Natural killer cell (primary cell): ENCODE measurements at places on chromosomes 16 and 17. TPM values are rescaled to one million over a fixed set of nuclear protein-coding genes. Genes with fewer than 3 reads are reported as not detected.

The DNAH3 gene
- total RNA-seq: not detected

The TNFRSF12A gene
- total RNA-seq: 2.4 TPM

The WFIKKN2 gene
- not detected for total RNA-seq

The SLC38A8 gene
- not detected for total RNA-seq

The MFSD11 gene
- total RNA-seq: 44.0 TPM

The LDHD gene
- total RNA-seq: 0.12 TPM

The JMJD6 gene
- total RNA-seq: 257 TPM

The DHRS7C gene
- total RNA-seq: not detected

GRCh38 chr16:85359147-85359822 is 247.0 kb upstream of the CIBAR2 start:
- H3K4me3 ChIP-seq: no peak overlapping the region
- no peaks in the 10 kb centered on the region for H3K27me3 ChIP-seq
- H3K4me1 ChIP-seq: no peaks in the 10 kb centered on the region
- H3K27ac ChIP-seq: no peak overlapping the region

DNA sequence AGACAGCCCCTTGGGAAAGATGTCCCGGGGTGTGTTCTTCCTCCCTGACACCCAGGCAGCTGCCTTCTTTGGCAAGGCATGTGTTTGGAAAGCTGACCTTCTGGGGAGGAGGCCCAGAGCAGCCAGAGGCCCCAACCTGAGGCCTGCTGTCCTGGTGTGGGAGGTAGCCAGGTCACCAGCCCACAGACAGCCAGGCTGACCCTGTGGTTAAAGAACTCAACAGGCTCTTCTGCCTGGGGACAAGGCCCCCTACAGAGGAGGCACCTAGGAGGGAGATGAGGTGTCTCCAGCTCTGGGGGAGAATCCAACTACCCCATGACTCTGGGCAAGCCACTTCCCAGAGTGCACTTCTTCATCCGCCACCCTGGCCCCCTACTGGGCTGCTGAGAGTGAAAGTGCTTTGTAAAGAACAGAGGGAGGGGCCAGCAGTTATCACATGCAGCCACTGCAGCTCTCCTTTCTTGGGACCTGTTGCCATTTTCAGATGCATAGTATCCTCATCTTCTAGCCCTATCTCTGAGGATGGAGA is 13.1 kb upstream of the SREBF1 start:
- no peaks in the 10 kb centered on the region for H3K27me3 ChIP-seq
- no peaks in the 10 kb centered on the region for H3K36me3 ChIP-seq
- peaks cover 57% of the 10 kb centered on the region for H3K4me1 ChIP-seq
- peak; percentile 87 for DNase-seq
- peak overlapping the region; percentile 81 for H3K27ac ChIP-seq

DNA sequence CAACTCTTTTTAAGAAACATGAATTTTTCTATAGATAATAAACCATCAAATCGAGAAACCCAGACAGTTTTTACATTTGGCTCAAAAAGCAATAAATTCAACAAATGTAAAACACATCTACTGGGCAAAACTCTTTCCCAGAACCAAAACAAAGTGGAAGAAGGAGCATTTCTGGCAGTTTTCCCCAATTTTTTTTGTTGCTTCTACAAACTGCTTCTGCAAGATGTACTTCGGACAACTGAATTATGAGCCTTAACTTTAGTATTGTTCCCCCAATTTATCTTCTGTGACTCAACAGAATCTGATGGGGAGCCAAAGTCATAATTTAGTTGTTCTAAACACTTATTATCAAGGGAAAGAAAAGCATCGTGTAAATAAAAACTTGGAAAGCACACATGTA is 1047.2 kb downstream of the CDH11 start:
- H3K27me3 ChIP-seq: no peaks in the 10 kb centered on the region
- DNase-seq: no peak
- H3K4me1 ChIP-seq: no peaks in the 10 kb centered on the region

GRCh38 chr17:76869496-76870376 is 1.5 kb downstream of the MGAT5B start:
- H3K27me3 ChIP-seq: peaks cover 23% of the 10 kb centered on the region
- DNase-seq: no peak

DNA sequence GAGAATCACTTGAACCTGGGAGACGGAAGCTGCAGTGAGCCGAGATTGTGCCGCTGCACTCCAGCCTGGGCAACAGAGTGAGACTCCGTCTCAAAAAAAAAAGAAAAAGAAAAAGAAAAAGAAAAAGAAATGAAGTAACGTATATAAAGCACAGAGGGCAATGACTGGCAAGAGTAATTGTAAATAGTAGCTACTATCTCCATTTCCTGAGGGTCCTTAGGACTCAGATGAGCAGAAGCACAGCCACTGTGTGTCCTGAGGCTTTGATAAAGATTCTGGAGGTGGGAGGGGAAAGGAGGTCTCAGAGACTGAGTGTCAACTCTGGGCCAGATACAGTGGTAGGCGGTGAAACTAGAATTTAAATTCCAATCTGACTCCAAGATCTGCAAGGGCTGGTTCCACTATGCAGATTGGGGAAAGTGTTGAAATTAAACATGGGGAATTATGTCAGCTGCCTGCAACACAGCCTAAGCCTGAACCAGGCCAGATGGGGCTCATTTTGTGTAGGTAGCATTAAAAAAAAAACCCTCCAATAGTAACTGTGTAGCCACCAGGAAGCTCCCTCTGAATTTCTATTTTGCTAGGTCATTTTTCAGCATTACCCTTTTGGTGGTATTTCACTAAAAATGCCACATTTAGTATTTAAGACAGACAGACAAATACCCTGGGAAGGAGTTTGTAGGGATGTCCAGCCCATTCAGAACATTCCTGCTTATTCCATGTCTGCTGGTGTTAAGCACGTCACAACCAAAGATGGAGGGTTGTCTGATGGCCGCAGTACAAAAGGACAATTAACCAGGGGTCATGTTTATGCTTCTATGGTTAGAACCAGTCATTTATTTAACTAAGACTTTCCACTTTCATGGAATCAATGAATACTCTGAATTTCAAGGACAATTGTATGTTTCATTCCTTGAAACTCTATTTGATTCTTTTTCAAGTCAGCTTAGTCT is 46.1 kb downstream of the TBX4 start:
- H3K27me3 ChIP-seq: peaks cover 4% of the 10 kb centered on the region
- H3K4me1 ChIP-seq: no peaks in the 10 kb centered on the region
- no peak for DNase-seq
- H3K27ac ChIP-seq: no peak overlapping the region
- no peaks in the 10 kb centered on the region for H3K36me3 ChIP-seq
- no peak overlapping the region for H3K4me3 ChIP-seq

- no peak for DNase-seq
- H3K27ac ChIP-seq: no peak overlapping the region
- H3K4me1 ChIP-seq: peaks cover 31% of the 10 kb centered on the region
- no peak overlapping the region for H3K4me3 ChIP-seq
- H3K36me3 ChIP-seq: no peaks in the 10 kb centered on the region
- no peaks in the 10 kb centered on the region for H3K27me3 ChIP-seq
These were observed 85.8 kb downstream of the GNAO1 start for GRCh38 chr16:56277075-56277474.

GRCh38 chr17:17140590-17140980 is 65.5 kb downstream of the PLD6 start:
- no peak overlapping the region for H3K27ac ChIP-seq
- H3K4me3 ChIP-seq: no peak overlapping the region
- no peaks in the 10 kb centered on the region for H3K4me1 ChIP-seq
- no peaks in the 10 kb centered on the region for H3K27me3 ChIP-seq
- no peak for DNase-seq

DNA sequence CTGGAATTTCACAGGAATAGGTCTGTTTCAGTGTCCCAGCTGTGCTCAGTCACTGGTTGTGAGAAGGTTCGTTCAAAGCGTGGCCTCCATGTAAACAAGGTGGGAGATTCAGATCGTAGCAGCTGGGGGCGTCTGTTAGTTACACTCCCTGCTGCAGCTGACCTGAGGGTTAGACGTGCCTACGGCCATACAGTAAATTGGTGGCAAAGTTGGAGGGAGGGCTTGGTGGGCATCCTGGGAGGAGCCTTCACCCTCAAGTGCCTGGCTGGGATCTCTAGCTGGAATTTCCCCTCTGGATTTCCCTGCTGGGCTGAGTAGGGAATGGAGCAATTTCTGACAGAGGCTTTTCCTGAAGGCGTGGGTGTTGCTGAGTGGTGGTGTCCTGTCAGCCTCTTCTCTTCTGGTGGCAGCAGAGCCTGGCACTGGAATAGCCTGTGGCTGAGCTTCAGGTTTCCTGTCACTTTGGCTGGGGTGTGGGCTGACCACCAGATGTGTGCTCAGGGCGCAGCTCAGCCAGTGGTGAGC is 6.4 kb downstream of the FCSK start:
- H3K27ac ChIP-seq: no peak overlapping the region
- DNase-seq: no peak
- no peaks in the 10 kb centered on the region for H3K27me3 ChIP-seq

DNA sequence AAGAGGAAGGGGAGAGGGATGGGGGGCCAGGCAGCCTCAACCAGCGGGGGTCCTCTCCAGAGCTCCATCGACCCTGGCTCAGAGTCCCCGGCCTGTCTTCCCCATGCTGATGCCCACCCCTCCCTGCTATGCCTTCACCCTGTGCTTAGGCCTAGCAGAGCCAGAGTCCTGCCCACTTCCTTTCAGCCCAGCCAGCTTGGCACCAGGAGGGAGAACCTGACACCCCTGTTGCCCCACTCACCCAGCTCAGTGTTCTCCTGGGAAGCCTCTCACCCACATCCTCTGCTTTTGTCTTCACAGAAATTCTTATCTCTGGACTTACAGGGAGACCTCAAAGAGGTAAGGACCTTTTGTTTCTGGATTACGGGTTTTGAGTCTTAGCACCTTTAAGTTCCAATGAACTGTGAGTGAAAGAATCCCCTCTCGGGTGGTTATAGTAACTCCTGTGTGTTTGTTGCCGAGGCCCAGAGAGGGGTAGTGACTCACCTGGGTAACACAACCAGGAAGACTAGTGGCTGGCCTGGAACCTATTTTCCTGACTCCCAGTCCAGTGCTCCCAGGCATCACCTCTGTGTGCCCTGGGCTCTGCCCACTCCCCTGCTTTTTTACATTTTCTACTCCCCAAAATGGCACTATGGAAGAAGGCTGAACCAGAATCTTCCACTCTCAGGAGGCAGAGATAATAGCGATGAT is 53.3 kb downstream of the CES1 start:
- H3K27me3 ChIP-seq: no peaks in the 10 kb centered on the region
- H3K4me1 ChIP-seq: no peaks in the 10 kb centered on the region
- no peaks in the 10 kb centered on the region for H3K36me3 ChIP-seq
- no peak for DNase-seq
- no peak overlapping the region for H3K4me3 ChIP-seq

GRCh38 chr16:77775911-77776909 is 12.2 kb upstream of the VAT1L start:
- H3K27ac ChIP-seq: no peak overlapping the region
- no peaks in the 10 kb centered on the region for H3K4me1 ChIP-seq
- no peaks in the 10 kb centered on the region for H3K36me3 ChIP-seq
- H3K4me3 ChIP-seq: no peak overlapping the region

DNA sequence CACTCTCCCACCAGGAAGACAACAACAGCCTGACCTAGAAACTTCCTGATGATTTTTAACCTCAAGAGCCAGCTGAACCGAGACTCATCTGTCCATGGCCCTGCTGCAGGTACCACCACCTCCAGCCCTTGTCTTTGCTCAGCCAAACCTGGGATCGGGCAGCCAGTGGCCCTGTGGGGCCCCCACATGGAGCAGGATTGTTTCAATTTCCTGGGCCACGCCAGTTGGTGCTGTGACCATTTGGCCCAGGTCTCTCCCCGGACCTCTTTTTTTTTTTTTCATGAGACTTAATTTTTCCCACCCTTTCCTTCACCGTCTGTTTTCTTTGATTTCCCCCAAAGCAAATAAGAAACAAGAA is 8.3 kb upstream of the HOXB2 start:
- H3K27ac ChIP-seq: no peak overlapping the region
- peaks cover 19% of the 10 kb centered on the region for H3K4me1 ChIP-seq
- no peaks in the 10 kb centered on the region for H3K27me3 ChIP-seq
- no peak overlapping the region for H3K4me3 ChIP-seq

- H3K27ac ChIP-seq: no peak overlapping the region
- H3K27me3 ChIP-seq: no peaks in the 10 kb centered on the region
- DNase-seq: no peak
- H3K36me3 ChIP-seq: no peaks in the 10 kb centered on the region
- no peak overlapping the region for H3K4me3 ChIP-seq
- no peaks in the 10 kb centered on the region for H3K4me1 ChIP-seq
These were observed 14.1 kb upstream of the DNAI2 start for GRCh38 chr17:74259667-74260524.
